ENCODE measurements at places on chromosomes 1 and 21. TPM values are rescaled to one million over a fixed set of nuclear protein-coding genes. Genes with fewer than 3 reads are reported as not detected.
A peak's percentile ranks its signal among the peaks of the same experiment; 100 is the strongest.

- no peak for DNase-seq
Measured at GRCh38 chr1:159937054-159937750, 8.2 kb downstream of the IGSF9 start.

Gene SH3D21
- total RNA-seq = 47.1 TPM

Gene FAM167B
- 0.66 TPM for total RNA-seq

DNA sequence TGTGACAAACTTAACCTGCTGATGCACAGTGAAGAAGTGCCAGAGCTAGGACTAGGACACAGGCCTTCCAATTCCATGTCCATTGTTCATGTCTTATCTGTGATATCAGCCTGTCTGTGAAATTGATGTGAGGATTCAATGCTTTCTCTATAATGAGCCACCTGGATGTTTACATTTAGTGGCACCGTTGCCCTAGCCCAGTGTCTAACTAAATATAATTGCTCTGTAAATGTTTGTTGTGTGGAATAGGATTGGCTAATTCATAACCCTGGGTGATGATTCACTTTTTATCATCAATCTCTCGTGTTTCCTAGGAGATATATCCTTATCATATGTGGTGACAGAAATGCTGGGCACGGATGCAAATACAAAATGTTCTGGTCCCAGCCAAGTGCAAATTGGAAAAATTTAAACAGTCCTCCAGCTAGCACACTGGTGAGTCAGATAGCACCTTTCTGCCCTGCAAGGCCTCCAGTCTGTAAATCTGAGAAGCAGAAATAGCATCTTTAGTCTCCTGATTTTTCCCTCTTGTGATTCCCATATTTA is 46.9 kb upstream of the GNG12 start:
- DNase-seq = no peak

DNA sequence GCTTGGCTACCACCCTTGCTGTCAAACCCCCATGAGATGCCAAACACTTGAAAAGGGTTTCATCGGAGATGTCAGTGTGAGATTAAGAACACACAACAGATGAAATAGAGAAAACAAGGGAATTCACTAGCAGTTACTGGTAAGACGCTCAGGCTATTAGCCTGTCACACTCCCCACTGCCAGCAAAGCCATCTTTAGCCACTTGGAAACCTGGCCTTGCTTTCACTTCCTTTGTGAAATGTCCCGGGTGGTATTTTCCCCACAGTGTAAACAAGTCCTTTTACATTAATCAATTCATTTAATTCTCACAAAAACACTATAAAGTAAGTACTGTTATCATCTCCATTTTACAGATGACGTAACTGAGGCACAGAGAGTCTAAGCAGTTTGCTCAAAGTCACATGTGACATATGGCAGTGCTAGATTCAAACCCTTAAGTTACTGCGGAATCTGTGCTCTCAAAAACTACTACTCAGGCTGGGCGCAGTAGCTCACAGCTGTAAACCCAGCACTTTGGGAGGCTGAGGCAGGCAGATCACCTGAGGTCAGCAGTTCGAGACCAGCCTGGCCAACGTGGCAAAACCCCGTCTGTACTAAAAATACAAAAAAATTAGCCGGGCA is 32.7 kb upstream of the KHDRBS1 start:
- DNase-seq = no peak

- DNase-seq = no peak
Measured at GRCh38 chr21:16370186-16370585, 640.4 kb downstream of the USP25 start.

DNA sequence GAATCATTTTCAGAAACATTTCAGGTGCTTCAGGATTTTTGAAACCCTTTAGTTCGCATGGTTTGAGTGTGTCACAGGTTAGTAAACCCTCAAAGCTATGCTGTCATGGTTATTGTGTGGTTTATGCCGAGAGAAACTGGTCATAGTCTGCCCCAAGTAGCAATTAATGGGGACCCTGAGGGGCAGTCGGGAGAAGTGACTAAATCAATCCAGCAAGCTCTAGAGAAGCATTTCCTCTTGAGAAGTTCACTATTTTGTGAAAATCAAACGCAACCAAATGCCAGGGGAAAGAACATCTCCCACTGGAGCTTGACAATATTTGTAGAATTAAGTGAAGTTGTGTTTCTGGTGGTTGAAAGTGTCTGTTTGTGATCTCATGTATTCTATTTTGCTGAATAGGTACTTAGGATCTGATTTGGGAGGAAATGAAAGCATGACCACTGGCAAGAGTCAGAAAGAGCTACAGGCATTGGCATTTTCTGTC is 63.0 kb upstream of the BACH1 start:
- no peak for DNase-seq

- DNase-seq = no peak
Measured at GRCh38 chr1:19955534-19956170, 23.8 kb downstream of the PLA2G2A start.

Gene ADGRL4
- total RNA-seq = not detected

- DNase-seq = no peak
Measured at GRCh38 chr1:184417916-184418315, 31.1 kb downstream of the C1orf21 start.

- DNase-seq = no peak
Measured at GRCh38 chr1:219744652-219745469, 132.0 kb upstream of the ZC3H11B start.

DNA sequence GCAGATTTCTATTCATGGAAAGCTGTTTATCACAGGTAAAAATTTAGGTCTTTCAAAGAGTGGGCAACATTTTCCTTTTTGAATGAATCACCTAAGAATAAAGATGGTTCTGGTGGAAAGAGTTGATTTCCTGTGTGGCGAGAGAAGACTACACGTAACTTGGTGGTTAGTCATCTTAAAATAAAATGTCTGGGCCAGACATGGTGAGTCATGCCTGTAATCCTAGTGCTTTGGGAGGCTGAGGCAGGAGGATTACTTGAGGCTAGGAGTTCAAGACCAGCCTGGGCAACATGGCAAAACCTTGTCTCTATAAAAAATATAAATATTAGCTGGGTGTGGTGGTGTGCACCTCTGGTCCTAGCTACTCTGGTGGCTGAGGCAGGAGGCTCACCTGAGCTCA is 65.7 kb downstream of the DISP1 start:
- no peak for DNase-seq

DNA sequence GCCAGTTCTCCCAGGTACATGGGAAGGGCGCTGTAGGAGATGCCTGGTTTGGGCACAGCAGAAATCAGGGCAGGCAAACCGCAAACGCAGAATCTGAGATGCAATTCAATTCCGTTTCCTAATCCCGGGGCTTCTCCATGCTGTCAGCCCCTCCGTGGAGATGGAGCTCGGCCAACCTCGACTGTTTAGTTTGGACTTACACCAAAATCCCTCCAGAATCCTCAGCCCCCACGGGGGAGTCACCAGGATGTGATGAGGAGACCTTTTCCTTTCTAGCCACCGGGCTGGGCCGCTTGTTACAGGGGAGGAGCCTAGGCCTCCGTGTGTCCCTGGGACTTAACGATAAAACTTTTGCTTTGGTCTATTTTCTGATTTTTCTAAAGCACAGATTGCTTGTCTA is 7.9 kb downstream of the SLC2A7 start:
- no peak for DNase-seq

Gene LHX8
- not detected for total RNA-seq

GRCh38 chr21:34707876-34708325 is 39.1 kb downstream of the CLIC6 start:
- DNase-seq = no peak

GRCh38 chr1:205523891-205524793 is 19.7 kb downstream of the CDK18 start:
- DNase-seq = no peak

DNA sequence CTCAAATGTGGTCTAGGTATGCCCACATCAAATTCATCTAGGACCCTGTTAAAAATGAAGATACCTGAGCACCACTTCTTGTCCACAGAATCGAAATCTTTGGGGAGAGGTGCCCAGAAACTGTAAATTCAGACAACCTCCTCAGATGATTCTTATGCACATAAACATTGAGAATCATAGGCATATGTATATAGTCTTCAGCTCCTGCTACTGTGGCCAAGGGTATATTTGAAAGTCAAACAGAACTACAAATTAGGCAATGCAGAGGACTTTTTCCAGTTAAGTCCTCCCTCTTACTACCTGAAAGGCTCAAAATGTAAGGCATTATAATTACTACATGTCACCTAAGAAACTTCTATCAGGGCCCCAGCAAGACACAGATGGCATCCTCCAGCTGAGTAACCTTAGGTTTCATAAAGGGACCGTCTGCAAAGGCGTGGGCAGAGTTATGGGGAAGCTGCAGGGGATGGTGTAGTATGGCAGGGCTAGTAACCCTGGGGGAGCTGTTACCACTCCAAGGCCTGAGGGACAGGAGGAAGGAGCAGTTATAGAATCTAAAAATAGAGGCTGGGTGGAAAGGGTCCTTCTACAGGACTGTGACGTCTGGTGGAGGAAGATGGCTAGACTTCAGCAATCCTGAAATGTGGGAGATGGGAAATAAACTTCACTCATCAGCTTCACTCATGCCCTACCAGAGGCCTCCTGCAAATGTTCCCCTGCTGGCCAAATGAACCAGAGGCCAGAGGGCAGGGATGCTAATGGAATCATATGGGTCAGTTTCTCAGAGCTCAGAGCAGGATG is 46.3 kb downstream of the DAB1 start:
- DNase-seq = no peak

- no peak for DNase-seq
Measured at GRCh38 chr1:40197656-40198055, 36.5 kb downstream of the RLF start.

GRCh38 chr1:218480137-218480536 is 135.0 kb downstream of the TGFB2 start:
- no peak for DNase-seq

DNA sequence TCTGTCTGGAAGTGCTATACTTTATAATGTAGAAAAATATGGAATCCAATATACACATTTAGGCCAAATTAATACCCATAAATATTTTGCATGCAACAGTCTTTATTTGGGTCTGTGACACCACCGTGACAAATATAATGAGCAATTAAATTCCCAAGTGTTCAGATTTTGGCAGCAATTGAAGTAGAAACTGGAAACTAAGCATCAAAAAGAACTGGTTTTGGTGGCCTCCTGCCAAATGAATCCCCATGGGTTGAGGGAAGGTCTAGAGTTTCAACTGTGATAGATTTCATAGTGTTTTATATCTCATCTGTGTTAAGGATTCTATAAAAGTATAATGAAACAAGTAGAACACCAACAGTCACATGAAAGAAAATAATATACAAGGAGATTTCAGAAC is 88.4 kb downstream of the DPYD start:
- DNase-seq = no peak

GRCh38 chr1:228400237-228400651 is 6.4 kb downstream of the TRIM11 start:
- DNase-seq = no peak

Gene LCE3D
- total RNA-seq = not detected

Gene DDX20
- 11.2 TPM for total RNA-seq

Gene PGLYRP4
- not detected for total RNA-seq

DNA sequence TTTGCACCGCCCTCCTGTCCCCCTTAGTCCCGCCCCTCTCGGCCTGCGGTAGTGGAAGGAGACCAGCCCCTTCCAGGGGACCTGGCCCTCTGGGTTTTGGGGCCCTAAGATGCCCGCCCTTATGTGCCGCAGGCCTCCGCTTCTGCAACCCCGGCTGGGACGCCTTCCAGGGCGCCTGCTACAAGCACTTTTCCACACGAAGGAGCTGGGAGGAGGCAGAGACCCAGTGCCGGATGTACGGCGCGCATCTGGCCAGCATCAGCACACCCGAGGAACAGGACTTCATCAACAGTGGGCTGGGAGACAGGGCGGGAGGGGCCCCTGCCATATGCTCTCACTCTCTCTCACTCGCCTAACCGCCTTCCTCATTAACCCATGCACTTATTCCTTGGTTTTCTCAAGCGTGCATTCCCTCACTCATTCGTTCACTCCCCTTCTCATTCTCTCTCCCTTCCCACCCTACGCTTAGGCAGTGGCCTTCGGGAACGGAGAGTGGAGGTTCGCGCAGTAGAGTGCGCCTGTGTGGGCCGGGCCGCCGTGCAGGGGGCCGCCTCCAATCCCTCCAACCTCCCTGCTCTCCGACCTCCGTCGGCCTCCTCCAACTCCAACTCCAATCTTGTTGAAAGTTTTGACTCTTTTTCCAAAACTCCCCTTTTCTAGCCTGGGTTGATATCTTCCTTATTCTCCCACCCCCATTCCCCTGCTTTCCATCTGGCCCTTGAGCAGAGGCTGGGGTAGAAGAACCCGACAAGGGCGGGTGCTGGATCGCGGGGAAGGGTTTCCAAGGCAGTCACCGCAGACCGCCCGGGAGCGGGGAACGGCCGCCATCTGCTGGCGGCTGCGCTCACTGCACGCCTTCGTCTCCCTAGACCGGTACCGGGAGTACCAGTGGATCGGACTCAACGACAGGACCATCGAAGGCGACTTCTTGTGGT is 15.2 kb downstream of the BCAN start:
- peak; percentile 85 for DNase-seq

Gene GJA8
- not detected for total RNA-seq

- DNase-seq = no peak
Measured at GRCh38 chr1:38941527-38942019, at the start of gene RHBDL2. TSS of gene RHBDL2 (minus strand) at chr1:38941830. CDS start at chr1:38919212, 22,618 bp downstream.

Gene SPATC1L
- total RNA-seq = 7.1 TPM

Gene OMA1
- 4.0 TPM for total RNA-seq

GRCh38 chr21:26091480-26092018 is 79.0 kb downstream of the APP start:
- DNase-seq = no peak

Gene TRIM63
- not detected for total RNA-seq

- no peak for DNase-seq
Measured at GRCh38 chr1:91617285-91617765, 116.7 kb downstream of the CDC7 start.

Gene SLC44A5
- 0.07 TPM for total RNA-seq

GRCh38 chr1:240500647-240501046 is 111.3 kb downstream of the GREM2 start:
- DNase-seq = no peak

- no peak for DNase-seq
Measured at GRCh38 chr1:118773656-118774055, 214.5 kb downstream of the TBX15 start.

GRCh38 chr21:16713331-16714117 is 799.3 kb upstream of the CXADR start:
- no peak for DNase-seq

- no peak for DNase-seq
Measured at GRCh38 chr21:42306366-42307035, 8.7 kb downstream of the TFF3 start.

DNA sequence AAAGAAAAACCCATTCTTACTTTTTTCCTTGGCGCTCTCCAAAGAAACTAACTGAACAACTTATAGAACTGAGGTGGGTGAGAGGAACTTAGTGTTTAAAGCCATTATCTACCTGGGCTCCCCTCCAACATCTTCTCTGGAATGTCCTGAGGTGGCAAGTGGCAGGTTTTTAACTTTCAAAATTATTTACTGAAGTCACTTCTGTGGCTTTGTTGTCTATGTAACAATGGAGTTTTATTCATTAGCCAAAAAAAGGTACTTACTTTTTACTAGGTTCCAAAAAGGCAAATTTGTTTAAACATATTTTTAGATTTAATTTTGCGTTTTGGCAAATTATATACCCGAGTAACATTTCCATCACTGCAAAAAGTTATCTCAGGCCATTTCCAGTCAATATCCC is 2.4 kb downstream of the ENO1 start:
- no peak for DNase-seq
